ENCODE measurements at places on chromosomes 1 and 21. TPM values are rescaled to one million over a fixed set of nuclear protein-coding genes. Genes with fewer than 3 reads are reported as not detected.
A peak's percentile ranks its signal among the peaks of the same experiment; 100 is the strongest.

GRCh38 chr1:182139496-182139895 is 78.0 kb upstream of the ZNF648 start:
- no peak overlapping the region for H3K27ac ChIP-seq
- H3K4me3 ChIP-seq = no peak overlapping the region
- H3K36me3 ChIP-seq = no peaks in the 10 kb centered on the region
- no peaks in the 10 kb centered on the region for H3K27me3 ChIP-seq
- DNase-seq = no peak

GRCh38 chr1:209434066-209434465 is 149.4 kb upstream of the CAMK1G start:
- H3K27ac ChIP-seq = no peak overlapping the region
- H3K4me1 ChIP-seq = no peaks in the 10 kb centered on the region
- DNase-seq = no peak
- H3K27me3 ChIP-seq = no peaks in the 10 kb centered on the region

DNA sequence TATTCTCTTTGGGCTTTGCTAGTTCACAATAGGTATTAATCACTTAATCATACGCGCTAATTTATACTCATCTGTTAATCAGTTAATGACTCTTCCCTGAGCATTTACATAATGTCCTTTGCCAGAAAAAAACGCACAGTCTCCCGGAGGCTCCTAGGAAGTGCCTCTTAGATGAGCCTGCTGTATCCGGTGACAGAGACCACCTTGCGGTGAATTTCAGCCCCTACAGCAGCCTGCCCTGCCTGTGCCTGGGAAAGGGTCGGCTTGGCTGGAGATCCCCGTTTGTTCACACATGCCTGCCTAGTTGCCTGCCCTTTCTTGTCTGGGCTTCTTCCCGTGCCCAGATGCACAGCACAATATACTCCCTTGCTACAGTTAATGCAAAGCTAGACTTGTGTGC is 152.9 kb downstream of the ZBTB18 start:
- H3K27me3 ChIP-seq = no peaks in the 10 kb centered on the region
- H3K4me1 ChIP-seq = no peaks in the 10 kb centered on the region
- DNase-seq = no peak
- H3K4me3 ChIP-seq = no peak overlapping the region
- H3K27ac ChIP-seq = no peak overlapping the region

DNA sequence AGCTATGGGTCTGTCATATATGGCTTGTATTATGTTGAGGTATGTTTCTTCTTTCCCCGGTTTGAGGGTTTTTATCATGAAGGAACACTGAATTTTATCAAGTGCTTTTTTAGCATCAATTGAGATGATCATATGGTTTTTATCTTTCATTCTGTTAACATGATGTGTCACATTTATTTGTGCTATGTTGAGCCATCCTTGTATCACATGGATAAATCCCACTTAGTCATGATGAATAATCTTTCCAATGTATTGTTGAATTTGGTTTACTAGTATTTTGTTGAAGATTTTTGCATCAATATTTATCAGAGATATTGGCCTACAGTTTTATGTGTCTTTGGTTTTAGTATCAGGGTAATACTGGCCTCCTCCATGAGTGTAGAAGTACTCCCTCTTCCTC is 61.7 kb downstream of the GPR137B start:
- H3K4me1 ChIP-seq = no peaks in the 10 kb centered on the region
- no peak for DNase-seq
- peaks cover 14% of the 10 kb centered on the region for H3K36me3 ChIP-seq
- no peaks in the 10 kb centered on the region for H3K27me3 ChIP-seq
- H3K4me3 ChIP-seq = no peak overlapping the region

Gene SH2D2A
- total RNA-seq = not detected

Gene USH2A
- total RNA-seq = not detected

Gene KIF2C
- 0.53 TPM for total RNA-seq

DNA sequence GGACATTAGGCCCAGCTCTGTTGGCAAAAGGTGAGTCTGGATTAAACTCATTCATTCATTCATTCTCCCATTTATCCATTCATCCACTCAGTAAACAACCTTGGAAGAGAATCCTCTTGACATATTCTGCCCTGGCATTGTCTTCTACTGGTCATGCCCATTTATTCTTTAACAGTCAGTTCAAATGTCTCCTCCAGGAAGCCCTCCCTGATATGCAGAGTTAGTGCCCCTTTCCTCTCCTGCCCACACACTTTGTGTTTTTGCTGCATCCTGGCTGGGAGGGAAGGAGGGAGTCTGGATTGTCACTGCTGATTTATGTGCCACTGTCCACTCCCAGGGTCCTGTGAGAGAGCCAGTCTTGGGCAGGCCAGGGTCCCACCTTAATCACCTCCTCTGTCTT is 600.3 kb downstream of the MATN1 start:
- no peaks in the 10 kb centered on the region for H3K36me3 ChIP-seq
- H3K27ac ChIP-seq = no peak overlapping the region
- DNase-seq = no peak
- H3K4me3 ChIP-seq = no peak overlapping the region

DNA sequence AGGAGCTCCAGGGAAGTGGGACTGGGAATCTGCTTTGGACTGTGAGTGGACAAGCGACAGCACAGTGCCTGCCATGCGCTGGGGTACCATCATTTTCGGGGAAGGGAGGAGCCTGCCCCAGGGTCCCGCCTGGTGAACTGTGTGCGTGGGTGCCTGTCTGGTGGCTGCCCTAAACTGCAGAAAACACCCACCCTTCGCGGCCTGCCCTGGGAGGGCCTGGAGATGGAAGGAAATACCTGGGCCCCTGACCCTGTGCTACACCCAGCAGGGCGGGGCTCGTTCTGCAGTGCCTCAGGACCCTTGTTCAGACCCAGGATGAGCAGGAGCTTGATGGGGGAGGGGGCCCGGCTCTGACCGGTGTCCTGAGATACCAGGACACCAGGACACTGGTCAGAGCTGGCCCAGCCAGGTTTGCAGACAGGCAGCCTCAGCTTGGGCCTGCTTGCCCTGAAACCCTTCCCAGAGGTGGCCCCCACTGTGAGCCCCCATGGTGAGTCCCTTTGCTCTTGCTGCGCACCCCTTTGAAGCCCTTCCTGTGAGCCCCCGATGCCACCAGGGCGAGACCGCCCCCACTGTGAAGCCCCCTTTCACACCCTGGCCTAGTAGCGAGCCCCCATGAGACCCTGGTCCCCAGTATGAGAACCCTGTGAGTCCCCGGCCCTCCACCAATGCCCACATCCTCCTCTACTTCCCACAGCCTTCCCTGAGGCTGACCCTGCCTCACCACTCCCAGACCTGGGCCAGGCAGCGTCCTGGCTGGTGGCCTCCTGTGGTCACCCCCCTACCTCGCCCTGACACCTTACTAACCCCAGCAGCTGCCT is 2.6 kb downstream of the GJC2 start:
- no peaks in the 10 kb centered on the region for H3K27me3 ChIP-seq
- peaks cover 13% of the 10 kb centered on the region for H3K36me3 ChIP-seq
- DNase-seq = no peak
- H3K4me1 ChIP-seq = peaks cover 30% of the 10 kb centered on the region

GRCh38 chr1:26287033-26287711 is 7.3 kb downstream of the SH3BGRL3 start:
- no peaks in the 10 kb centered on the region for H3K36me3 ChIP-seq
- peaks cover 4% of the 10 kb centered on the region for H3K4me1 ChIP-seq
- no peak for DNase-seq
- no peak overlapping the region for H3K4me3 ChIP-seq

Gene OR10J1
- total RNA-seq = not detected

DNA sequence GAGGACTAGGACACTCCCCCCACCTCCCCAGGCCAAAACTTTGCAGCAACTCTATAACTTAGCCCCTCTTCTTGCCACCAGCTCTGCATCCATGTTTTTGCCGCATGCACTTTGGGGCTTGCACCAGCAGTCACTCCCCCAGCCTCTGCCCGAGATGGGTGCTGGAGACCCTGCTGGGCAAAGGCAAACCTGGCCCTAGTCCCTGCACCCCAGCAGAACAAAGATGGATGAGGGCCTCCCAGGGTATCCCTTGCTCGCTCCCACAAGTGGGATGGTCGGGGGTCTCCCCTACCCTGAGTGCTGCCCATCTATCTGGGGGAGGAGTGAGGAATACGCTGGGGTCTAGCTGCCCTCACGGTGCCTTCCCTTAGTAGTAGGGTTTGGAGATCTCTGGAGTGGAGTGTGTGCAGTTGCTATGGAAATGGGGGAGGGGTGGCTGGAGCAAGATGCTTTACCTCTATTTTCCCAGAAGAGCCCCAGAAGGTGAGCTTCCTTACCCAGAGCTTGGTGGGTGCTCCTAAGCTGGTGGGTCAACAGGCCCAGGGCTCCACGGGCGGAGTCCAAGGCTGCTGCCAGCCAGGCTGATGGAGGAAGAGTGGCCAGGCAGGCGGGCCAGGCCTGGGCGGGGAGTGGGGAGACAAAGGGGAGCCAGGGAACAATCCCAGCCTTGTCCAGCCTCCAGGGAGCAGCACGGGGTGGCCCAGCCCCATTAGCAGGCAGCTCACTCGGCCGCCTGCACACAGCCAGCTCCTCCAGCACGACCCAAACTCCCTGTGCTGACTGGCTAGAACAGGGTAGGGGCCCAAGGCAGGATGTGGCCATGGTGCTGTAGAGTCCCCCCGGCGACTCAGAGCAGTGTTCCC is at the start of gene PAQR6:
PAQR6 (minus strand) TSS at position 597 of the 863 bp plus-strand sequence. CDS start 1,325 bp downstream, outside the sequence.
- no peaks in the 10 kb centered on the region for H3K27me3 ChIP-seq
- no peak within 1 kb of the TSS for H3K4me3 ChIP-seq
- H3K36me3 ChIP-seq = peaks cover 32% of the 10 kb centered on the region
- H3K27ac ChIP-seq = no peak within 1 kb of the TSS

Gene MIGA1
- 13.1 TPM for total RNA-seq

Gene OLIG2
- total RNA-seq = not detected

GRCh38 chr1:2566101-2567045 is 10.2 kb downstream of the TNFRSF14 start:
- H3K4me1 ChIP-seq = no peaks in the 10 kb centered on the region
- H3K36me3 ChIP-seq = peaks cover 6% of the 10 kb centered on the region
- H3K27ac ChIP-seq = no peak overlapping the region
- no peak for DNase-seq
- H3K4me3 ChIP-seq = no peak overlapping the region

- H3K4me1 ChIP-seq = no peaks in the 10 kb centered on the region
- H3K4me3 ChIP-seq = no peak overlapping the region
- no peak for DNase-seq
- peaks cover 92% of the 10 kb centered on the region for H3K36me3 ChIP-seq
- peak overlapping the region; percentile 12 for H3K27ac ChIP-seq
These were observed 22.7 kb downstream of the COL6A2 start for GRCh38 chr21:46120301-46121285.

DNA sequence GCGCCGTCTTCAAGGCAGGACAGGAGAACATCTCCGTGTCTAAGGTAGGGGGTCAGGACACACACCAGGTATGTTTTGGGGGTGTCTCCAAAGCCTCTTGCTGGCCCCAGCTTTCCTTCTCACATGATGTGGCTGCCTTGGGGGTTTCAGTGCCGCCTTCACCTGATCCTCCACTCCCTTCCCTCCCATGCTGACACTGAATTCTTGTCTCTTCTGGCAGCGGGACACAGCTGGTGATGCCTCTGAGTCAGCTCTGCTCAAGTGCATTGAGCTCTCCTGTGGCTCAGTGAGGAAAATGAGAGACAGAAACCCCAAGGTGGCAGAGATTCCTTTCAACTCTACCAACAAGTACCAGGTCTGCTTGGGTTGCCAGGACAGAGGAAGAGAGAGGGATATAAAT is 13.5 kb downstream of the ATP1A2 start:
- H3K4me1 ChIP-seq = peaks cover 10% of the 10 kb centered on the region
- peaks cover 65% of the 10 kb centered on the region for H3K36me3 ChIP-seq
- H3K4me3 ChIP-seq = no peak overlapping the region
- no peak for DNase-seq

- peaks cover 21% of the 10 kb centered on the region for H3K4me1 ChIP-seq
- peak overlapping the region; percentile 27 for H3K27ac ChIP-seq
- H3K27me3 ChIP-seq = no peaks in the 10 kb centered on the region
- H3K4me3 ChIP-seq = no peak overlapping the region
- no peaks in the 10 kb centered on the region for H3K36me3 ChIP-seq
- DNase-seq = no peak
These were observed 2.7 kb upstream of the SSX2IP start for GRCh38 chr1:84693005-84693404.

DNA sequence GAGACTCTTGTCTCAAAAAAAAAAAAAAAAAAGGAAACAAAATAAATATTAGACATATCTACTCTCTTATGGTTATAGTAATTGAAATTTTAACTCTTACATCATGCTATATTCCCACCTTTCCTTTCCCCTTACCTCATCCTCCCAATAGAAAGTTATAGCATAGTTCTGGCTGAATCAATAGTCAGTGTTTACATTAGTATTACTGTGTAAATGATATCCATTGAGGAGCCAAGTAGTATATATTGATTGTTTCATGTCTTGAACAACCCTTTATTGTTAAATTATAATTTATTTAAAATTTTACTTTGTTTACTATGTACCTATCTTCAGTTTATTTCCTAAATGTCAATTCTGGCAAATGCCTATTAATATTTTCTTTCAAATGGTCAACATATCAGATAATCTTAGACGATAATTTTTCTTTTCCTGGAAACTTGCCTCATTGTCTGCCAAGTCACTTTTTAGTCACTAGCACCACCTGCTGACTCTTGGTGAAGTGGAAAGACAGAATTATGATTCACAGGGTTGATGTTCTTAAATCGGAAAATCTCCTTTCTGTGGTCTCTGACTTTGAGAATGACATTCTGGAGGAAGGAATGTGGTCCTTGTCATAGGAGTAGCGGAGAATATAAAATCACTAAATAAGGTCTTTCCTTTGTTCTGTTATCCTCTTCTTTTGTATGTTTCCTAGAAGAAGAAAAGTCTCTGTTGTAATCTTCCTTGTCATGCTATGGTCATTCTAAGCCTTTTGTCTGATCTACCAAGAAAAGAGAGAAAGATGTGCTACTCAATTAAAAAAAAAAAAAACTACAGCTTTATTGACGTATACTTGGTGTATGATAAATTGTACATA is 8.6 kb downstream of the HJV start:
- H3K4me3 ChIP-seq = no peak overlapping the region
- no peaks in the 10 kb centered on the region for H3K27me3 ChIP-seq
- peak; percentile 80 for DNase-seq
- H3K36me3 ChIP-seq = no peaks in the 10 kb centered on the region
- no peaks in the 10 kb centered on the region for H3K4me1 ChIP-seq

- H3K27me3 ChIP-seq = no peaks in the 10 kb centered on the region
- H3K4me1 ChIP-seq = peaks cover 3% of the 10 kb centered on the region
- peak overlapping the region; percentile 11 for H3K4me3 ChIP-seq
These were observed 7.5 kb upstream of the LAMC2 start for GRCh38 chr1:183178545-183178944.

Gene VWA5B1
- total RNA-seq = not detected

- peak overlapping the region; percentile 89 for H3K27ac ChIP-seq
- peak overlapping the region; percentile 30 for H3K4me3 ChIP-seq
- H3K27me3 ChIP-seq = no peaks in the 10 kb centered on the region
These were observed 28.0 kb upstream of the EVA1B start for GRCh38 chr1:36351227-36351977.

GRCh38 chr1:25572708-25573590 is 29.5 kb downstream of the LDLRAP1 start:
- H3K27ac ChIP-seq = no peak overlapping the region
- peaks cover 24% of the 10 kb centered on the region for H3K4me1 ChIP-seq
- no peaks in the 10 kb centered on the region for H3K36me3 ChIP-seq
- H3K27me3 ChIP-seq = no peaks in the 10 kb centered on the region
- no peak for DNase-seq
- no peak overlapping the region for H3K4me3 ChIP-seq

GRCh38 chr1:107225706-107226105 is 84.9 kb downstream of the NTNG1 start:
- H3K4me1 ChIP-seq = no peaks in the 10 kb centered on the region
- H3K36me3 ChIP-seq = no peaks in the 10 kb centered on the region
- H3K4me3 ChIP-seq = no peak overlapping the region
- no peak for DNase-seq
- H3K27ac ChIP-seq = no peak overlapping the region

GRCh38 chr1:115911294-115911693 is 65.0 kb upstream of the SLC22A15 start:
- no peak for DNase-seq
- no peak overlapping the region for H3K4me3 ChIP-seq
- no peaks in the 10 kb centered on the region for H3K36me3 ChIP-seq
- no peak overlapping the region for H3K27ac ChIP-seq
- no peaks in the 10 kb centered on the region for H3K27me3 ChIP-seq
